Fibroblast of pulmonary artery (primary cell): ENCODE measurements at places on chromosomes 16 and 17.

DNA sequence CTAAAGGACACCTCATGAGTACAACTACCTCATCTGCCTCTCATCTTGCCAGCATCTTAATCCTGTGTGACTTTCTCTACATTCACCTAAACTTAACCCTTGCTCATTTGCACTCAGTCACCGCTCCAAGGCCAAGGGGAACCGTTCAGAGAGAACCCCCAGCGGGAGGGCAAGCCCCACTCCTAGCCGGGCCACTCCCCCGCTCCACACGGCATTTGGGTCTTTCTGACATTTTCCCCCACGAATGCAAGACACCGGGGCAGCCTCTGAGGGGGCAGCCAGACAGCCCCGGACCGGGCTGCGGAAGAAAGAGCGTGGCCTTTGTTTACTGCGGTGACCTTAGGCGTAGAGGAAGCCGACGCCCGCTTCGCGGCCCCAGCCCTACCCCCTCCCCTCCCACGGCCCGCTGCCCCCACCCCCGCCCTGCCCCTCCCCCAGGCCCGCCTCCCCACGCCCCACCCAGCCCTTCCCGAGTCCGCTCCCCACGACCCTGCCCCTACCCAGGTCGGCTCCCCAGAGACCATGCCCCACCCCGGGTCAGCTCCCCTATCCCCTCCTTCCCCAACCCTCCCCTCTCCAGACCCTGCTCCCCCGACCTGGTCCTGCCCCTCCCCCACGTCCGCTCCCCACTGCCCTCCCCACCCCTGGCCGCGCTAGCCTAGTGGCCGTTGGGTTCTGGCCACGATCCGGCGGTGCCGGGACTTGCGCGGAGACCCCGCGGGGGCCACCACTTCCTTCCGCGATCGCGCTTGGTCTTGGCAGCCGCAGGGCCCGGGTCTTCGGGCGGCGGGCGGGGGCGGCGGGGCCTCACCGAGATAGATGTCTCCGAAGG, 789 bp downstream of the CSNK1D start:
- DNase-seq, result no peak

GRCh38 chr17:20089756-20090547, 80.8 kb downstream of the SPECC1 start:
- no peak for DNase-seq

GRCh38 chr16:5321930-5322329, 224.3 kb upstream of the EEF2KMT start:
- DNase-seq, result no peak

GRCh38 chr16:10870137-10870776, 6.7 kb upstream of the CIITA start:
- no peak for DNase-seq

- DNase-seq, result peak; percentile 55
These were observed 35.5 kb downstream of the ADCY7 start for GRCh38 chr16:50301626-50302471.

GRCh38 chr17:75260641-75261335, 618 bp downstream of the GGA3 start:
- DNase-seq, result no peak

DNA sequence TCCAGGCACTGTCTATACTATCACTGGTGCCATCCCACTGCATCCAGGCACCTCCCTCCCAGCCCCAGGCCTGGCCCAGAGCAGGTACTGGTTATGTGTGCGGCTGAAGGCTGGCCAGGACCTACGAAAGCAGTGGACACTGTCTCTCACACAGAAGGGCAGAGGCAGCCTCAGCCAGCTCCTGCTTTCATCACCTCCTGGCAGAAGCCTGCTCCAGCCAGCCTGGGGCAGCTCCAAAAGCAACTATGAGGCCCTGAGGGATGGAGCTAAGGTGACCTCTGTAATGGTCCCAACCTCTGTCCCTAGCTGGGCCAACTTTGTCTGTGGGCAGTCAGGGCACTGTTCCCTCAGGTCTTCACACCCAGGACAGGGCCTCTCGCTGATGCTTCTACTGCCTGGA, 18.8 kb downstream of the HSD11B2 start:
- no peak for DNase-seq

GRCh38 chr16:75292691-75293090, 41.3 kb upstream of the BCAR1 start:
- DNase-seq, result no peak

DNA sequence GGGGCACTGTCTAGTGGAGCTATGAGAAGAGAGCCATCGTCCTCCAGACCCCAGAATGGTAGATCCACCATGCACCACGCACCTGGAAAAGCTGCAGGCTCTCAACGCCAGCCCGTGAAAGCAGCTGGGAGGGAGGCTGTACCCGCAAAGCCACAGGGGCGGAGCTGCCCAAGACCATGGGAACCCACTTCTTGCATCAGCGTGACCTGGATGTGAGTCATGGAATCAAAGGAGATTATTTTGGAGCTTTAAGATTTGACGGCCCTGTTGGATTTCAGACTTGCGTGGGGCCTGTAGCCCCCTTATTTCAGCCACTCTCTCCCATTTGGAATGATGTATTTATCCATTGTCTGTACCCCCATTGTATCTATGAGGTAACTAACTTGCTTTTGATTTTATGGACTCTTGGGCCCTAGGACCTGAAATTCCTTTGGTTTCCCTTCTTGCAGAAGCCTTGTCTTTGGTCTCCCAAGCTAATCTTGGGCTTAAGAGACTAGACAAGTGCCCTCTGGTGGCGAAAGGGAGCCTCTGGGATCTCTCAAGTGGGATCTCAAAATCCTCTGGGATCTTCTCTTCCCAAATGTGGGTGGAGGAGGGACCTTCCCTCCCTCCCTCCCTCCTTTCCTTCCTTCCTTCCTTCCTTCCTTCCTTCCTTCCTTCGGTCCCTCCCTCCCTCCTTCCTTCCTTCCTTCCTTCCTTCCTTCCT, 58.2 kb upstream of the HAPSTR1 start:
- DNase-seq, result peak; percentile 78

GRCh38 chr16:54051821-54052220, 234.8 kb downstream of the IRX3 start:
- DNase-seq, result no peak

DNA sequence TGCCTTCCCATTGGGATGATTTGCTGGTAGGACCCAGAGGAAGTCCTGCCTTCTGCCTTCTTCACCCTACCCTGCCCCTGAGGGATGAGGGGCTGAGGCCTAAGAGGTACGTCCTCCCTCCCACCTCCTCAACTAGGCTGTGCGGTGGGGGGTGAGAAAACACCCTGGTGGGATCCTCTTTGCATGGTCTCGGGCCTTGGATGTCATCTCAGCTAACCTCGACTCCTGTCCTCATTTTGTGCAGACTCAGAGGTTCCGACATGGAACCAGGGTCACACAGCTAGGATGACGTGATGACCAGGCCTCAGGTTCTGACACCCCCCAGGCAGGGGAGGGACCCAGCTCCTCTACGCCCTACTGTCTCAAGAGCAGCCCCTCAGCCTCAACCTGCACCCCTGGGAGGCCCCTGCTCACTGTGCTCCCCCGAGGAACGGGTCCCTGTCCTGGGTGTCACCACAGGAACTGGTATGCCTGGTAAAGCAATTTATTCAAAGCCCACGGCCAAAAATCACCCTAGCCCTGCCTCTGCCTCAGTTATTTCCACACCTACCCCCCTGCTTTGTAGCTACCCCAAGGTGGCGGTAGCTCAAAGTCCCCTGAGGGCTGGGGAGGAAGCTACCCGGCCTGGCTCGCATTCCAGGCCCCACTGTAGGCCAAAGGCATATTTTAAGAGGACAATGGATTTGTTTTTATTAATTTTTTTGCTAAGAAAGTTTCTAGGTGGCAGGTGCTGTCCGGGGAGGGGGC, 17.5 kb downstream of the UNC13D start:
- DNase-seq, result no peak

GRCh38 chr17:12671906-12672305, 6.2 kb downstream of the MYOCD start:
- no peak for DNase-seq

DNA sequence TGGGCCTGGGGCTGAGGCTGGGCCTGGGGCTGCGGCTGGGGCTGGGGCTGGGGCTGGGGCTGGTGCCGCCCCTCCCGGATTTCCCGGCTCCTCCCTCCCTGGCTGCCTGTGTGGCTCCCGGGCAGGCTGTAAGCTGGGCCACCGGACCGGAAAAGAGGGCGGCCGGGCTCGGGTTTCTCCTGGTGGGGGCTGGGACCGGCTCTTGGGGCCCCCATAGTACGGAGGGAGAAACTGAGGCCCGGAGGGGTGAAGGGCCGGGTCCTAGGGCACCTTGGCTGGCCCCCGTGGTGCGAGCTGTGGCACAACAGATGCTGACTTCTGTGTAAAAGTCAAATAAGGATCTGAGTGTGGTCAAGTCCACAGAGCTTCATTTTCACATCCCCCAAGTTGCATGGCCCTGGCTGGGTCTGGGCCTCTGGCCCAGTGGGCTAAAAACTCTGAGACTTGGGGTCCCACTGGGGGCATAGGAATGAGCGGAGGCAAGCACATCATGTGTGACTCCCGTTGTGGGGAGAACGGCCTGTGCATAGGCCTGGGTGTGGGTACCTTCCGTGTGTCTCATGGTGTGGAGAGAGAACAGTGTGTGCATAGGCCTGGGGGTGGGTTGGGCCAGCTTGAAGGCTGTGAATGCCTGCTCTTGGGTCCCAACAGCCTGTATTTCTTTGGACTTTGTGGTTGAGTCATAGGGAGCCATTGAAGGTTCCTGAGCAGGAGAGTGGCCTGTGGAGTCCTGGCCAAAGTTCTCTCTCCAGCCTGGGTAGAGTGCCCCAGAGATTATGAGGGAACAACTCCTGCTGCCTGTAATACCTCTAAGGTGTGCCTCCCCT, 123.9 kb upstream of the CIBAR2 start:
- DNase-seq, result no peak

DNA sequence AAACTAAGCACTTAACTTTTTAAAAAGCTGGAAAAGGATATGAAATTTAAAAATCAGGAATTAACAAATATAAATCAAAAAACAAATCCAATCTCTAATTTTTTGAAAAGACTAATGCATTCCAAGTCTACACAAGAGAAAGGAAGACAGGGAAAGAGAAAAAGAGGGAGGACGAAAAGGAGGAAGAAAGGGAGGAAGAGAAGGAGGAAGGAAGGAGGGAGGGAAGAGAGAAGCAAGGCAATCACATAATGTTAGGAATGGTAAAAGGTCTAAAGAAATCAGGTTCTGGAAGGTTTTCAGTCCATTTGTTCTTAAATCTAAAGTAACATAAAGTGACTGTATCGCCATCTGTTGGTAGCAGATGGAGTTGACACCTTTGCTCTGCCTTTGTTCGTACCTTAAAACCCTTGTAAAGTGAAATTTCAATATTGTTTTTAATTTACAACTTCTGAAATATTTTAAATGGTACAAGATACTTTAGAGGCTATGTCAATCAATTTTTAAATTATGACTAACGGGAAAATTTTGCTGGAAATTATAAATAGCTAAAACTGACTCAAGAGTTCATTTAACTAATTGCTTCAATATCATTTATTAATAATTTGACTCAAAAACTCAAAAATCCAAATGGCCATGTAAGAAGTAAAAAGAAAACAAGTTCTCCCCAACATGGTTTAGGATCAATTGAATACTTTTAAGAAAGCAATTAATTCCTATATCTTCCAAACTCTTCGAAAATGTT, 20.4 kb upstream of the CDYL2 start:
- DNase-seq, result peak; percentile 86

DNA sequence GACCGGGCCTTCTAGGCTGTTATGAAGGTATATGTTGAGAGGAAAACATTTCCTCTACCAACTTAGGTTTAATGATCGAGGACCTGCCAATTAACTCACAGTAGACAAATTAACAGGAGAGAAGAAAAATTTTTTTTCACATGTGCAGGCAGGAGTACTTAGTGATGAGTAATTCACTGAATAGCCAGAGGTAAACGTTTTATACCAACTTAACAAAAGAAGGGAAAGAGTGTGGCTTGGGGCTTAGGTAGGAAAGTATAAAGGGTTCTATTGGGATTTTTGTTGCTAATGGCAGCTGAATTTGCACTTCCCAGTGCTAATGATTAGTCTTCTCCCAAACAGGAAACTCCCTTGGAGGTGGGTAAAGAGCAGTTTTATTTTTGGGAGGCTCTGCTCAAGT, 121.6 kb upstream of the HS3ST4 start:
- DNase-seq, result no peak

DNA sequence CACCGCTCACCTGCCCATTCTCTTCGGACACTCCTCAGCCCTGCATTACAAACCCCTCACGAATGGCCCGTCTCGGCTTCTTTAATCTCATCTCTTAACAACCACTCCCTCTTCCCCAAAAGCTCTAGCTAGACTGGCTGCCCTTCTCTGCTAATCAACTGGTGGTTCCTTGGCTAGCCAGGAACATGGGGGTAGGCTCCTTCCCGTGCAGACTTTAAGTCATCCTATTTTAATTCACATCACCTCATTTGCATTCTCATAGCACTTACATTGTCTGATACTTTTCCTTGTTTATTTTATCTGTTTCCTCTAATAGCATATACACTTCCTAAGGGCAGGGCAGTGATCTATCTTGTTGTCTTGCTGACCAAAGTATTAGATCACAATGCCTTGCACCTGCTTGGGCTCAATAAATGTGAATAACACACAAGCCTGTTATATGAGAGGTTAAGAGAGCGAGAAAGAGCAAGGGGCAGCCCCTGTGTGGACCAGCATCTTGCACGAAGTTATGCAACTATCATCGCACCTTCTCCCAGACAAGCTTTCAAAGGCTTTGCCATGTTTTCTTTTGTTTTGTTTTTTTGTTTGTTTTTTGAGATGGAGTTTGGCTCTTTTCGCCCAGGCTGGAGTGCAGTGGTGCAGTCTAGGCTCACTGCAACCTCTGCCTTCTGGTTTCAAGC, 9.8 kb downstream of the TP53 start:
- DNase-seq, result no peak

DNA sequence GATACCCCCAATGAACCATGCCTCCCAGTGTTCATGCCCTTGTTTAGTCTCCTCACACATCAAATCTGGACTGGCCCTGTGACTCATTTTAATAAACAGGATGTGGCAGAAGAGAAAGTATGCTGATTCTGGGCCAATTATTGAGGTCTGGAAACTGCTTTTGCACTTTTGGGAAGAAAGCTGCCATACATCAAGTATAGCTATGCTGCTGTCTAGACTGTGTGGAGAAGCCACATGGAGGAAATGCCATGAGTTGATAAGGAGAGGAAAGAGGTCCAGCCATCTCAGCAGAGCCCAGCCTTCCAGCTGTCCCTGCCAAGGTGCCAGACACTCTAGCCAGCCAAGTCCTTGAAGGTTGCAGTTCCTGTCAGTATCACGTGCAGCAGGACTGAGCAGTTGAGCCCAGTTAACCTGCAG, 16.7 kb downstream of the RPRML start:
- peak; percentile 83 for DNase-seq

- no peak for DNase-seq
These were observed 751.8 kb downstream of the CDH11 start for GRCh38 chr16:64370112-64370511.
